Activated CD8-positive, alpha-beta T cell treated with anti-CD3 and anti-CD28 coated beads for 36 hours (primary cell): ENCODE measurements at places on chromosomes 6 and 20. TPM values are rescaled to one million over a fixed set of nuclear protein-coding genes. Genes with fewer than 3 reads are reported as not detected.

DNA sequence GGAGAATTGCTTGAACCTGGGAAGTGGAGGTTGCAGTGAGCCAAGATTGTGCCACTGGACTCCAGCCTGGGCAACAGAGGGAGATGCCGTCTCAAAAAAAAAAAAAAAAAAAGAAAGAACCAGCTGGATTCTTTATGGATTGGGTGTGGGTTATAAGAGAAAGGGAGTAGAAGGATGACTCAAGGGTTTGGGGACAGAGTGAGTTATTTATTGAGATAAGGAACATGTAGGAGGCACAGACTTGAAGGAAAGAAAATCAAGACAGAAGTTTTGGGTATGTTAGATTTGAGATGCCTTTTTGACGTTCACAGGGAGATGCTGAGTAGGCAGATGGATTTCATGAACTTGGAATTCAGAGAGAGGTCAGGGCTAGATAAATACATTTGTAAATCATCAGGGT lies 47.6 kb downstream of the KIZ start:
- H3K36me3 ChIP-seq = peaks cover 6% of the 10 kb centered on the region
- no peak overlapping the region for H3K4me3 ChIP-seq
- peaks cover 12% of the 10 kb centered on the region for H3K4me1 ChIP-seq
- DNase-seq = no peak

GRCh38 chr6:44356487-44356886 lies 14.0 kb downstream of the SPATS1 start:
- H3K4me3 ChIP-seq = no peak overlapping the region
- no peaks in the 10 kb centered on the region for H3K4me1 ChIP-seq
- no peak for DNase-seq
- no peak overlapping the region for H3K27ac ChIP-seq
- H3K27me3 ChIP-seq = peaks cover 3% of the 10 kb centered on the region
- no peaks in the 10 kb centered on the region for H3K36me3 ChIP-seq

- H3K36me3 ChIP-seq = no peaks in the 10 kb centered on the region
- peaks cover 14% of the 10 kb centered on the region for H3K27me3 ChIP-seq
- no peaks in the 10 kb centered on the region for H3K4me1 ChIP-seq
- no peak overlapping the region for H3K27ac ChIP-seq
- no peak overlapping the region for H3K4me3 ChIP-seq
Observed at GRCh38 chr6:150382171-150382570, 13.4 kb downstream of the IYD start.

Gene SLC44A4
- total RNA-seq = not detected

GRCh38 chr6:155599561-155599960 lies 143.9 kb upstream of the NOX3 start:
- H3K27ac ChIP-seq = no peak overlapping the region
- no peaks in the 10 kb centered on the region for H3K4me1 ChIP-seq
- DNase-seq = no peak
- H3K36me3 ChIP-seq = no peaks in the 10 kb centered on the region
- no peak overlapping the region for H3K4me3 ChIP-seq

DNA sequence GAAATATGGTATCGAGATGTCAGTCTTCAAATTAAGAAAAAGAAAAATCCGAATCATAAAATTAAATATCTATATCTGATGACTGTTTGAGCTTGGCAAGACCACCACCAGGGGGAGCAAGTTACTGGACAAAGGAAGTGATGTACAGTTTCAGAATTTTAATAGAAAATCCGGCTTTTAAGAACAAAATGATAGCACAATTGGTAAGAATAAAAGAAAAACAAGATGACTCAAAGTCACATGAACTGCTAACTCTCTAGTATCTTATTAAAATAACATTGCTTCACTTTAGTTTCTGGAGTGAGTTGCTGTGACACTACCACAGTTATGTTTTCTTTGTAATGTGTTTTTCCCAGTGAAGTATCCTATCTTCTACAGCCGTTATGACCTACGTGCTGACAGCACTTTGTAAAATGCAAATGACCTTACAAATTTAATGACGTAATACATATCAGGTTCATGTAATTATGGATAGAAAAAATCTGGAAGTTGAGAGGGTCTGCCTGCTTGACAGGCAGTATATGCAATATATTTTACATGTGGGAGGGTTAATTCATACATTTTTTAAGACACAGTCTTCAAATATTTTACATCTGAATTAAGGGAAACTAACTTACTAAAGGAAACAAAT lies 405.3 kb upstream of the HS3ST5 start:
- H3K4me3 ChIP-seq = no peak overlapping the region
- no peaks in the 10 kb centered on the region for H3K27me3 ChIP-seq
- H3K4me1 ChIP-seq = no peaks in the 10 kb centered on the region
- no peak overlapping the region for H3K27ac ChIP-seq
- H3K36me3 ChIP-seq = no peaks in the 10 kb centered on the region

DNA sequence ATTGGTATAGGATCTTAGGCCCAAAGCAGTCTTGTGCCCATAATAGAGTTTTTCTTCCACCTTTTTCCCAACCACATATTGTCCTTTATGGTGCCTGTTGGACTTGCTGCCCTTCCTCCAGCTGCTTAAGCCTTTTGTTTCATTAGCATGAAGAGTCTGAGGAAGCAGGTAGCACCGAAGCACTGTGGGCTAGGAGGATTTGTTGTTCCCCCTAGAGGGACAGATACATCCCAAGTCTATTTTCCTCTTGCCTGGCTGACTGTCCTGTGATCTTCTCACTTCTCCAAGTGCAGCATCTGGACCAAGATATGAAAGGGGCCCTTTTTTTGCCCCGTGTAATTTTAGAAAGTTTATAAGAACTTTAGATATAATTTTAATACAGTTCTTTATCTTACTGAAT lies 50.7 kb upstream of the COL10A1 start:
- H3K27ac ChIP-seq = no peak overlapping the region
- no peak for DNase-seq
- H3K27me3 ChIP-seq = no peaks in the 10 kb centered on the region
- no peak overlapping the region for H3K4me3 ChIP-seq

DNA sequence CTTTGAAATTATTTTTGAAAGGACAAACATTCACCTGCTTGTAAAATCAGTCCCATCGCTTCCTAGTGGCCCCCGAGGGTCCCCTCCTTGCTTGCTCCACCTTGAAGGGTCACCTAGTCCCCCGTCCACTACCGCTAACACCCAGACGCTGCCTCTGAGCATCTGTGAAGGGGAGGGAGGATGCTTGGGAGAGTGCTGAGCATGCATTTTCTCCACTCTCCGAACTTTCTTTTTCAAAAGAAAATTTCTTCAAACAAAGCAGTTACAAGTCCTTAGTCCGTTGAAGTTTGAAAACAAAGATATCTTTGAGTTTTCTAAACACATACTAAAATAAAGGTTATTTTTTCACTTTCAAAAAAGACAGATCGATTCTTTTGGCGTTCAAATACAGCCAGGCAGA lies 224.3 kb upstream of the ARID1B start:
- H3K27me3 ChIP-seq = peaks cover 3% of the 10 kb centered on the region
- H3K4me1 ChIP-seq = peaks cover 4% of the 10 kb centered on the region
- DNase-seq = no peak
- no peak overlapping the region for H3K27ac ChIP-seq

Gene FERMT1
- total RNA-seq = 0.52 TPM

DNA sequence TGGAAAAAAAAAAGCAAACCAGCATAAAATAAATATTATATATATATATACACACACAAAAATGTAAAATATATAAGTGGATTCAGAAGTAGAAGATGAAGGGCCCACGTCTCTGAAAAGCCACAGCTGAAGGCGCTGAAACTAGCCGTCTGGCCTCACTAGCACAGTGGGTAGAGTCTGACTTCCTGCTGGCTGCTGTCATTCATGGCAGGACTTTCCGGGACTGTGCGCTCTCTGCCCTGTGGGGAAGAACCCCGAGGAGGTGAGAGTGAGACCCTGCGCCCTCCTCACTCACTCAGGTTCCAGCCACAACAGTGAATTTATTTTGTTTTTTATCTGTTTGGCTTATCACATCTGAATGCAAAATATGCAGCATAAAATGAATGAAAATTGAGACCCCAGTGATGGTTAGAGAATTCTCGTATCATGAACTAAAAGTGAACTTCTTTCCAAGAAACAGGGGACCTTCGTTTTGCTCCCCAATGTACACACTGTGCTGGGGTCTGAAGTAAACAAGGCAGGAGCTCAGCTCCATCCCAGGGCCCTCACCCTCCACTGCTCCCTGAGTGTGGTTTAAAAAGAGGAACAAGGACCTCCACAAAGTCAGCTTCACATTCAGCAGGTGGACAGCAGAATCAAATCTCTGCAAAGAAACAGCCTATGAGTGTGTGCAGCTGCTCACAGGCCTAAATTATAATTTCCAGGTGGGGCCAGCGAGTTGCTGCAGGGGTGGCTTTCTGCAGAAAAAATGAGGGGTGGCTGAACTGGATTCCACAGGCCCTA lies 1.3 kb upstream of the RAMACL start:
- no peaks in the 10 kb centered on the region for H3K27me3 ChIP-seq
- DNase-seq = peak; percentile 16
- H3K27ac ChIP-seq = no peak overlapping the region
- no peak overlapping the region for H3K4me3 ChIP-seq

Gene CCN5
- not detected for total RNA-seq

GRCh38 chr20:8721098-8721497 lies 347.8 kb upstream of the PLCB4 start:
- no peak overlapping the region for H3K27ac ChIP-seq
- peak; percentile 37 for DNase-seq
- H3K4me1 ChIP-seq = no peaks in the 10 kb centered on the region
- H3K4me3 ChIP-seq = no peak overlapping the region
- H3K27me3 ChIP-seq = no peaks in the 10 kb centered on the region
- H3K36me3 ChIP-seq = no peaks in the 10 kb centered on the region

Gene KCNK17
- not detected for total RNA-seq

GRCh38 chr6:7765575-7766325 lies 39.9 kb downstream of the BMP6 start:
- H3K4me1 ChIP-seq = no peaks in the 10 kb centered on the region
- DNase-seq = no peak
- H3K4me3 ChIP-seq = no peak overlapping the region
- H3K36me3 ChIP-seq = no peaks in the 10 kb centered on the region
- H3K27me3 ChIP-seq = peaks cover 11% of the 10 kb centered on the region
- H3K27ac ChIP-seq = no peak overlapping the region

Gene SOX18
- not detected for total RNA-seq

DNA sequence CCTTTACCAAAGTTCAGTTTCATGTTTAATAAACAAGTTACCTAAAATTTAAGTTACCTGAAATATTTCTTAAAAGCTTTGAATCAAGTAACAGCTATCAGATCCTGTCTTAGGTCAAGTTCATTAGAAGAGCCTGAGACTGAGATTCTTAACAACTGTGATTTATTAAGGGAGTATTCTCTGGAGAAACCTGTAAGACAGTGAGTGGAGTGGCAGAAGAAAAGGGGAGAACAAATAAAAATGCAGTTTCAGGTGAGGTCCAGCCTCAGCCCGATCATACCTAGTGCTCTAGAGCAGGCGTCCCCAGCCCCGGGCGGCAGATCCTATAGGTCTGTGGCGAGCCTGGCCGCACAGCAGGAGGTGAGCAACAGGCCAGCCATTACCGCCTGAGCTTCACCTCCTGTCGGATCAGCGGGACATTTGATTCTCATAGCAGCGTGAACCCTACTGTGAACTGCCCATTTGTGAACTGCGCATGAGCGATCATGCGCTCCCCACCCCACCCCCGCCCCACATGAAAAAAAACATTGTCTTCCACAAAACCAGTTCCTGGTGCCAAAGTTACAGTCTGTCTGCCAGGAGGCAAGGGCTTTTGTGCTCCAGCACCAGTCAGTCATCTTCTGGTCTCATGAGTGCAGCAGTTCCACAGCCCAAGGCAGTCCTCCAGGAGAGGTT lies 59.2 kb upstream of the ADGRB3 start:
- H3K4me1 ChIP-seq = no peaks in the 10 kb centered on the region
- DNase-seq = no peak
- no peak overlapping the region for H3K4me3 ChIP-seq

DNA sequence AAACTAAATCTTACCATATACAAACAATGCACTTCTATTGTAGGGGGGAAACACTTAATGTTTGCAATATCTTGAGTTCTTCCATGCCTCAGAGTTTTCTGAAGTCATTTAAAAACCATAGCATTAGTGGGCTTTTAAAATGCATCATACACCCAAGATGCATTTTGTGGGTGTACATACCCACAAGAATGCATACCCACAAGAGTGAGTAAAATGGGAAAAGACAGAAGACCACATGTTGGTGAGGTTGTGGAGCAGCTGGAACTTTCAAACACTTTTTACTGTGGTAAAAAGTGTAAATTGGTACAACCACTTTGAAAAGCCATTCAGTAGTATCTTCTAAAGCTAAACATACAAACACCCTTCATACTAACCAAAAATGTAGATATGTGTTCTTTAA lies 57.5 kb downstream of the CYB5R4 start:
- H3K4me1 ChIP-seq = no peaks in the 10 kb centered on the region
- no peaks in the 10 kb centered on the region for H3K27me3 ChIP-seq
- H3K4me3 ChIP-seq = no peak overlapping the region
- DNase-seq = no peak
- H3K27ac ChIP-seq = no peak overlapping the region
- peaks cover 11% of the 10 kb centered on the region for H3K36me3 ChIP-seq

DNA sequence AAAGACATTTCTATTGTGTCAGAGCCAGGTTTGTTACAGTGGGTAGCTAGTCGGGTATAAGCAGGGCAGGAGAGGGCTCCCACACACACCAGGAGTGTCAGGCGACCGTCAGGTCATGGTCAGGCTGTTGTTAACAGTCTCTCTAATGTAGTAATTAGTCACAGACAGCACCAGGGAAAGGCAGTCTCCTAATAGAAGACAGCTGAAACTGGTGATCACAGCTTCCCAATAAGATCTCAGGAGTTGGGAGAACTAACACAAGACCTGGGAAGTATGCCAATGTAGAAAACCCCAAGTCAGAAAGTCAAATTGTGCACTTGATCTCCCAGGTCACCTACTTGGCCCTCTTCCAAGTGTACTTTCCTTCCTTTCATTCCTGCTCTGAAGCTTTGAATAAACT lies 53.0 kb upstream of the GPR6 start:
- H3K4me1 ChIP-seq = no peaks in the 10 kb centered on the region
- no peaks in the 10 kb centered on the region for H3K36me3 ChIP-seq
- H3K4me3 ChIP-seq = no peak overlapping the region
- no peak for DNase-seq
- no peak overlapping the region for H3K27ac ChIP-seq

Gene SLC24A3
- not detected for total RNA-seq

DNA sequence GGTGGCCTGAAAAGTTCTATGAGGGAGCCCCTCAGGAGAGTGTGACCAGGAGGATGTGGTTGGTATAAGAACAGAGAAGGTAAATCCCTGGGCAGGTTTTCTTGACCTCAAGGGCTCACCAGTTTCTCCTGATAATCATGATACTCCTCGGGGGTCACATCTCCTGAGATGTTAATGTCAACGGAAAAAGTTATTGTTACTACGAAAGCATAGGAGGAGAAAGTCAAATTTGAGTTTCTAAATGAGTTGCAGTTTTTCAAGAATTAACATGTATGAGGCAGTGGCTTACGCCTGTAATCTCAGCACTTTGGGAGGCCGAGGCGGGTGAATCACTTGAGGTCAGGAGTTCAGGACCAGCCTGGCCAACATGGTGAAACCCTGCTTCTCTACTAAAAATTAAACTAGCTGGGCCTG lies 23.4 kb downstream of the MGME1 start:
- peak overlapping the region; percentile 45 for H3K4me3 ChIP-seq
- peaks cover 12% of the 10 kb centered on the region for H3K27me3 ChIP-seq
- DNase-seq = peak; percentile 82
- peaks cover 37% of the 10 kb centered on the region for H3K4me1 ChIP-seq
- H3K27ac ChIP-seq = peak overlapping the region; percentile 81
- peaks cover 24% of the 10 kb centered on the region for H3K36me3 ChIP-seq

GRCh38 chr20:48745330-48745729 lies 82.5 kb downstream of the PREX1 start:
- H3K36me3 ChIP-seq = peaks cover 32% of the 10 kb centered on the region
- H3K27ac ChIP-seq = no peak overlapping the region
- peaks cover 40% of the 10 kb centered on the region for H3K4me1 ChIP-seq
- DNase-seq = no peak
- no peak overlapping the region for H3K4me3 ChIP-seq
